ENCODE measurements at places on chromosomes 1 and 21. TPM values are rescaled to one million over a fixed set of nuclear protein-coding genes. Genes with fewer than 3 reads are reported as not detected.

MAP10 gene
- 4.0 TPM for total RNA-seq

OR11L1 gene
- not detected for total RNA-seq

VWA1 gene
- total RNA-seq = 0.36 TPM

PLOD1 gene
- 16.8 TPM for total RNA-seq

F5 gene
- total RNA-seq = 0.99 TPM

SGIP1 gene
- not detected for total RNA-seq

GUCA2A gene
- not detected for total RNA-seq

PLEKHG5 gene
- 5.0 TPM for total RNA-seq

ADAM30 gene
- total RNA-seq = not detected

CD48 gene
- 386 TPM for total RNA-seq

GRIK3 gene
- not detected for total RNA-seq

KIAA1614 gene
- total RNA-seq = 0.19 TPM
